ENCODE measurements at places on chromosomes 1 and 21. TPM values are rescaled to one million over a fixed set of nuclear protein-coding genes. Genes with fewer than 3 reads are reported as not detected.

TMPRSS15 gene
- total RNA-seq, result not detected

ZNF593OS gene
- not detected for total RNA-seq

INSRR gene
- total RNA-seq, result not detected

ESRRG gene
- total RNA-seq, result 0.63 TPM

PLA2G2A gene
- total RNA-seq, result 41.5 TPM

All from left lung (tissue), 14 donors.